Inflammatory macrophage (primary cell): ENCODE measurements at places on chromosomes 2 and 18.

GRCh38 chr2:185578322-185578721 lies 160.3 kb upstream of the FSIP2 start:
- no peak for DNase-seq

DNA sequence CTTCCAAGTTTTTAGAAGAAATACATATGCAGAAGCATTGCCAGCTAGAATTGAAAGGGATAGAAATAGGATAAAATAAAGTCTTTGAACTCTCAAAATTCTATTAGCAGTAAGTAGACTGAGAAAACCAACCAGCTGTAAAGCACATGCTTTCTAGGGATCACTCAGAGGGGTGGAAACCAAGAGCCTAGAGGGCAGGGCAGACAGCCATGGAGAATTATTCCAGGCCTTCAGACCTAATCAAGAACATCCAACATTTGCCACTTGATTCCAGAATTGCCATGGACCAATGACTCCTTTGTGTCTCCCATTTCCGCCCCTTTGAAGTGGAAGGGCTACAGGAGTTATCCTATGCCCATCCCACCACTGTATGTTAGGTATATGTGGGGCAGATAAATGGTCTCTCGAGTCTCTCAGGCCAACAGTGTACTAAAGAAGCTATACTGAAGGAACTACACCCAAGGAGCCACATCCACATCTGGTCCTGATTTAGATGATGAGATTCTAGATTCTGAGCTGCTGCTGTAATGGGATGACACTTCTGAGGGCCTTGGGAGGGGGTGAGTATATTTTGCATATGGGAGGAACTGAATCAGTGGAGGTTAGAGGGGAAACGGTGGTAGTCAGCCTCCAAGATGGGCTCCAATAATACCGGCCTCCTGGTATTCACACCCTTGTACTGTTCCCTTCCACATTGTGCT lies 4.0 kb downstream of the FARSB start:
- no peak for DNase-seq

DNA sequence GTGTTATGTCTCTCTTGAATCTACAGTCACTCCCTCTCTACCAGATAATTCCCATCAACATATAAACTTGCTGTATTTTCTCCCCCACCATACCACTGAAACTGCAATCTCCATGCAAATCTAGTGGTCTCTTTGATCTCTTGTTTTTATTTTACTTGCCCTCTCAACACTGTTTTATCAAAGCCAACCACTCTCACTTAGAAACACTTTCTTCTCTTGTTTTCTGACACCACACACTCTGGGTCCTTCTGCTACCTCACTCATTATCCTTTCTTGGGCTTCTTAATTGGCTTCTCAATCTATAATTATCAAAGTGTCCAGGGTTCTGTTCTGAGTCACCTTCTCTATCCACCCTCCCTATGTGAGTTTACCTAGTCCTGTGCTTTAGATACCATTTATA lies 2.0 kb upstream of the MCFD2 start:
- no peak for DNase-seq

GRCh38 chr18:55780586-55781071 lies 192.6 kb upstream of the TCF4 start:
- DNase-seq, result no peak

DNA sequence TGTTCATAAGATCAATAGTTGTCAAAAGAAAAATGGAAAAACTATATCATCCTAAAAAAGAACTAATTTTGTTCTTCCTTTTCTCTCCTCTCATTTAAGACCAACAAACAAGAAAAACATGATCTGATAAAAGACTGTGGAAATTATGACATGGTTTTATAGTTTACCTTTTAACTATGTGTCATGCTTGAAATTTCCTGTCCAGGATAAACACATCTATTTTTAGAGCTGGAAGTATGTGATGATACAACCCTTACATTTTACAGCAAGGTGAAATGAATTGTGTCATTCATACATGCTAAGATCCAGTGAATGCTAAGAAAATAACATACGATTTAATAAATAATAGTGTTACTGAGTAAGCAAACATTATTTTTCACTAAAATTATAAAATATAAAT lies 89.9 kb downstream of the GULP1 start:
- DNase-seq, result no peak

- DNase-seq, result no peak
Observed at GRCh38 chr2:144459286-144459685, 60.6 kb downstream of the ZEB2 start.

DNA sequence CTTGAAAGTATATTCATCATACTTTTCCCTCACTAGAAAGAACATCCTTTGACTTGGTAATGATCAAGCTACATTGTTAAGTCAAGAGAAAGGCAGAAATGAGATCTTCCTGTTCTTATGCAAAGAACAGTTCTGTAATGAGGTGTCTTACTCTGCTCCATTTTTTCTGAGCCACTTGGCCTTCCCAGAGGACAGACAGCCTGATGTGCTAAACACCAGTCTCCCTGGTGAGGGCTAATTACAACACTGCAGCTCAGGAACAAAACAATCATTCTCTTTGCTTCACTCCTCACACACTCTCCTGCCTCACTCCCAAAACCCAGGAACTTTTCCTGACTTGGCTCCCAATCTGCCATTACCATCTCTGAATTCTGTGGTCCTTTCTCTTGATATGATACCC lies 25.6 kb downstream of the TACR1 start:
- DNase-seq, result no peak

DNA sequence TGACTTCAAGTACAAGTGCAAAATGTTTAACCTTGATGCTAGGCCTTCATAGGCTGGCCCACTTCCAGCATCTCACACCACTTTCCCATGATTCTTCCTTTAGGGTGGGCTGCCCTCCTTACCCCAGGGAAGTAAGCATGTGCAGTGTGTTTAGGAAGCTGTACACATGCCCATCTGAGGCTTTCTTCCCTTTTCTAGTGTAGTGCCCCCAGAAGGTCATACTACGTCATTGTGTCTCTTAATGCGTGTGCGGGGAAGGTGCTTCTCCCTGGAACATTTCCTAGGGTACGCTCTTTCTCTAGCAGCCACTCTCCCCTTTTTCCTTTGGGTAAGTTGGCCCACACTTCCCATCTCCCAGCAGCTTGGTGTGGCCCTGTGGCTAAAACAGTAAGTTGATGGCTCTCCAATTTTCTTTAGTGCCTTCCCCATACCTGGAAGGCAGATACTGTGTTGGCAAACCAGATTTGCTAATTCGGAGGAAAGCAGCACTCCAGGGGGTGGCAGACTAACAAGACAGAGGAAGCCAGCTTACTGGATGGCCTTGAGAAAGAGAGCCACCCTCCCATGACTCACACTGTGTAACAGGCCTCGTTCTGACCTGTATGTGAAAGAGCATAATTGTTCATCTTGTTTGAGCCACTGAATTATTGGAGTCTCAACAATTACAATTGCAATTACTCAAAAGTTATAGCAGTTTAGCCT lies 1.1 kb upstream of the SULT6B1 start:
- DNase-seq, result peak; percentile 87

DNA sequence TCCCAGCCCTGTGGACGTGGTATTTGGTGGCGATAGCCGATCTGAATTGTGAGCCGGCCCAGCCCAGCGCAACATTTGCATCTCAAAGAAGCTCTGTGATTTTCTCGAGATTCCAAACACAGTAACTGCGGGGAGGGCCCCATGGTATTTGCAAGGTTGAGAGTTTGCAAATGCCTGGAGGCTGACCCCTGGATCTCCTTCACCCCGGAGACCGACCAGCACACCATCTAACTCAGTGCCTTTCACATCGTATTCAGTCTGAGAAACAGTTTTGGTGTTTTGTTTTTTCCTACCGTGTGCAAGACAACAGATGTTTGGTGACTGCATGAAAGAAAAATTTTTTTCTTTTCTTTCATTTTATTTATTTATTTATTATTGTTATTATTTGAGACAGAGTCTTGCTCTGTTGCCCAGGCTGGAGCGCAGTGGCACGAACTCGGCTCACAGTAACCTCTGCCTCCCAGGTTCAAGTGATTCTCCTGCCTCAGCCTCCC lies 40.3 kb downstream of the MYCN start:
- no peak for DNase-seq

- DNase-seq, result no peak
Observed at GRCh38 chr2:35931626-35932025, 424.0 kb upstream of the CRIM1 start.

DNA sequence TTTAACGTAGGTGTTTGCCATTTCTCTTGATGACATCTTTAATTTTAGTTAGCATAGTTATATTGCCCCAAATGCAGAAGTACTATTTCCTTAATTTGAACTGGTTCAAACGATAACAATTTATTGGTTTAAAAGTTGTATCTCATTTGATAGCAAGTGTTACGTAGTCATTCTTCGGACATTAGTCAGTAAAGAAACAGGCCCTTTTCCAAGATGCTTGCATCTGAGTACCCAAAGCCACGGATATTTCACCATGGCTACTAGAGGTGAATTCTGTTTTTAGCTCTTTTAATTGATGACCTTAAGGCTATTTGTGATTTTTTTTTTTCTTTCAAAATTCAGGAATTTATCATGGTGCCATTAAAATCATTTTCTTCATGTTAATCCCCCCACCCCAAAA lies 32.1 kb downstream of the GLS start:
- no peak for DNase-seq

DNA sequence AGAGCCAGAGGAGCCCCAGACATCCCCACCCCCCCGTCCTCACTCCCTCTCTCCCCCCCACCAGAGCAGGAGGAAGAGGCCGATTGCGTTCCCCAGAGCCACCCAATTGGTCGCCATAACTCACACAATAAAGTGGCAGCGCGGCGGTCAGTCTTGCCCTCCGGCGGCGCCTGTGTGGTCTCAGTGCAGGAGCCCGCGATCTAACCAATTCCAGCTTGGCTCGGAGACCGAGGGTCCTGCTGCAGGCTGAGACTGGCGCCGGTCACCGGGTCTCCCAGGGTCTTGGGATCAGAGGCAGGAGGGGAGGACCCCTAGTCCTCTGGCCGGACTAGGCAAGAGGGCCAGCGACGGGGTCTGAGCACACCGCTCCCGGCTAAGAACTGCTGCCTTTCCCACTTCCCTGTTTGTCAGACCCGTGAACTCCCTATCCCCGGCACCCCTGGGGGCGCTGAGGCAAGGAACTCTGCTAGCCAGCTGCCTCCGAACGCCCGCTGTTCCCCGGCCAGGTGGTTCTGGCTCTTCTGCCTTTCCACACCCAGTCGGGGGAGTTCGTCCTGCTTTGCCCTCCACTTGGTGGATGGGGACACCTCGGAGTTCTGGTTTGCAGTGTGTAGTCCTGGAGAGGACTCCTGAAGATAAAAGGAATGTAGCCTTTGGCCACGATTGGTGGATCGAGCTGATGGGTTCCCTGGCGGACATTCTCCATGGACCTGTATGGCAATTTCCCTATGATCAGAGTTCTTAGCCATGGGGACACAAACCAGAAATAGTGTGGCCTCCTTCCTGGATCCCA lies 1.0 kb upstream of the HOXD12 start:
- DNase-seq, result no peak

- no peak for DNase-seq
Observed at GRCh38 chr2:218325566-218326160, 31.0 kb upstream of the CATIP start.

GRCh38 chr18:36947820-36948348 lies 119.0 kb downstream of the KIAA1328 start:
- DNase-seq, result no peak

GRCh38 chr2:194103941-194104659 lies 1552.9 kb upstream of the SLC39A10 start:
- no peak for DNase-seq

DNA sequence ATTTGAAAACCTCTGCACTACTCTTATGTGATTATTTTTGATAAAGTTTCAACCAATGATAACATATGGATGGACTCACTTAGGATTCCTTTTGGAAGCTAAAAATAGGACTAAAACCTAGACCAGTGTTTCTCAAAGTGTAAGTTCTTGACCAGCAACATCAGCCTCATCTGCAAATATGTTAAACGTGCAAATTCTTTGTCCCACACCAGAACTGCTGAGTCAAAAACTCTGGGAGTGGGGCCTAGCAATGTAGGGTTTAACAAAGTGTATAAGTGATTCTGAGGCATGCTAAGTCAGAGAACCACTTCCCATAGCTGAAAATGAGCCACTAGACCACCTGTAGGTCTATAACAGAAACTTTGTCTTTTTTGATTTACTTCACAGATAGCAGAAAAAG lies 1247.2 kb upstream of the PIK3C3 start:
- no peak for DNase-seq

DNA sequence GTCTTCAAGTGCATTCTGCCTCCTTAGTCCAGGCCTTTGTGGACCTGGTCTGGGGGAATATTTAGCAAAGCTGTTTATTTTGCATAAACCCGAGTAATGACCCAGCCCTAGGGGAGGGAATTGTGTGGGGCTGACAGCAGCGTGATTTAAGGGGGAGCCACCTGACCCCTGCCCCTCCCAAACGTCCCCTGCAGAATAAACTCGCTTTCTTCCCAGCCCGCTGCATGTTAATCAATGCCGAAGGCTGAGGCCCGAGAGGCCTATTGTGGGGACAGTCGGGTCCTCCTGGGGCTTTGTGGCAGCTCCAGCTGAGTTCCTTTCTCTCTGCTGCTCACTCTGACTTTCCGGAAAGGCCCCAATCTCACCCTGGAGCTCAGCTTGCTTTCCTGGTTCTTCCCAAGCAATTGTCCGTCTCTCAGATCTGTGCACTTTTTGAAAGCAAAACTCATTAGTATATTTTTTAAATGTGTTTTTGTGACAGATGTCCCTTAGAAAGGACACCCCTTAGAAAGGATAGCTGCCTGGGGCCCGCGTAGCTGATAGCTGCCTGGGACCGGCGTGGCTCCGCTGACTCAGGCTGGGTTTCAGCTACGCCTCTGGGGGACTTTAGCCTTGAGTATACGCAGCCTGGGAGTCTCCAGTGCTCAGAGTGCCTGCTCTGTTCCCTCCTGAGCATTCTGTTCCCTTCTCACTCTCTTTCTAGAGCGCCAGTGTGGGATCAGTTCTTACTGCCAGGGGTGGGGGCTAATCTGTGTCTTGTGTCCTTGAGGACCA lies 158.3 kb downstream of the GLI2 start:
- no peak for DNase-seq

DNA sequence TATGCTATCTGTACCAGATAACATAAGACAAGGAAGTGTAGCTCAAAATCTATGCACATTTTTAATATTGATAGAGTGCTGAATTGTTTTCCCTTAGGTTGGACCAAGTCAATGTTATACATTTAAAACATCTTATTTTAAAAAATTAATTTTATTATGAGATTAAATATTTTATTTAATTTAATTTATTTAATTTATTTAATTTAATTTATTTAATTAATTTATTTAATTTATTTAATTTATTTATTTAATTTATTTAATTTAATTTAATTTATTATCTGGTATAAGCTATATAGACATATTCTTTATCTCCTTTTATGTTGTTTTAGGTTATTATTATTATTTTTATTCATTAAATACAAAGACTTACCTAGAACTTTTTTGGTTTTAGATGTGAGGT lies 551.7 kb upstream of the LRRTM1 start:
- no peak for DNase-seq

- no peak for DNase-seq
Observed at GRCh38 chr18:74524097-74524496, 10.2 kb upstream of the CNDP1 start.

- DNase-seq, result peak; percentile 53
Observed at GRCh38 chr2:68319398-68320117, at the start of gene CNRIP1. CNRIP1 (minus strand) TSS chr2:68319949; CDS start chr2:68319400, 549 bp downstream.

- peak; percentile 15 for DNase-seq
Observed at GRCh38 chr2:74498500-74499266, 720 bp downstream of the LBX2 start.

GRCh38 chr2:2572393-2573204 lies 241.5 kb upstream of the MYT1L start:
- no peak for DNase-seq

- DNase-seq, result no peak
Observed at GRCh38 chr2:230097841-230098240, 29.1 kb upstream of the SLC16A14 start.
